ENCODE measurements at places on chromosomes 6 and 20.
A peak's percentile ranks its signal among the peaks of the same experiment; 100 is the strongest.

GRCh38 chr6:110682460-110682853, 132.8 kb downstream of the CDK19 start:
- DNase-seq = peak; percentile 94

- DNase-seq = no peak
Measured at GRCh38 chr6:160742090-160742489, 40.0 kb downstream of the PLG start.

- no peak for DNase-seq
Measured at GRCh38 chr6:28003059-28003458, 46.0 kb downstream of the OR2B6 start.

DNA sequence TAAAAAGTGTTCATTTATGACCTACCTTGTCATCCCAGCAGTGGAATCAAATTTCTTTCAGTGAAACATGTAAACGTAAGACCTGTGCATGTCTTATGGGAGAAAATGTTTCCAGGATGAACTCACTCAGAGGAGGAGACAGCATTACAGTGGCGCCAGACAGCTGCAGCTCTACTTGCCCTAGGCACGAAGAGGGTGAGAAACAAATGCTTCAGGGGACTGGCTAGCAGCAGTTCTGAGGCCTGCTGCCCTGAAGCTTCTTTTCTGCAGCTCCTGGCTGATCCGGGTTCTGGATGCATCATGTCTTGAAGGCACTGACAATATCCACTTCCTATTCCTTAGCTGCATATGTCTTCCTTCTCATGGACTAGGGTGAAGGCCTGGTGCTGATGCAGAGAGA, 120.2 kb downstream of the QRSL1 start:
- no peak for DNase-seq

- DNase-seq = no peak
Measured at GRCh38 chr6:7763881-7764280, 38.0 kb downstream of the BMP6 start.

- no peak for DNase-seq
Measured at GRCh38 chr6:117990151-117990550, 83.1 kb downstream of the SLC35F1 start.

Measured in suppressor macrophage (primary cell).